ENCODE measurements at places on chromosomes 7 and 10.
A peak's percentile ranks its signal among the peaks of the same experiment; 100 is the strongest.

DNA sequence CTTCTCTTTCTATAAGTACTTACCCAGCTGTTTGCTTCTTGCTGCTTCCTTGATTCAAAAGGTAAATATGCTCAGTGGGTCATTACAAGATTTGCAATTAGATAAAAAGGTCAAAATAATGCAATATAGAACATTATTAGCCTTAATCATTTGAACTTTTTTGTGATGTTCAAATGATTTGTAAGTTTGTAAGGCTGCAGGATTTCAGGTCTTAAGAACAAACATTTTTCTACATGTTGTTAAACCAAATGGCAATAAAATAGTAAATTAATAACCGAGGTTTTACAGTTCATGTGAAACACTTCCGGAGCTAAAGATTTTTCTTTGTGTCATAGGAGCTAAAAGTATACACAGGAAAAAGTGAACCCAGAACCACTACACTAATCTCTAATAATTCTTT lies 16.2 kb upstream of the SCIN start:
- no peak for DNase-seq

GRCh38 chr10:46250481-46250880 lies 36.3 kb upstream of the ANTXRL start:
- no peak for DNase-seq

- no peak for DNase-seq
Measured at GRCh38 chr7:101869026-101869900, 51.8 kb downstream of the CUX1 start.

- no peak for DNase-seq
Measured at GRCh38 chr7:142188846-142189245, 69.0 kb downstream of the PRSS58 start.

DNA sequence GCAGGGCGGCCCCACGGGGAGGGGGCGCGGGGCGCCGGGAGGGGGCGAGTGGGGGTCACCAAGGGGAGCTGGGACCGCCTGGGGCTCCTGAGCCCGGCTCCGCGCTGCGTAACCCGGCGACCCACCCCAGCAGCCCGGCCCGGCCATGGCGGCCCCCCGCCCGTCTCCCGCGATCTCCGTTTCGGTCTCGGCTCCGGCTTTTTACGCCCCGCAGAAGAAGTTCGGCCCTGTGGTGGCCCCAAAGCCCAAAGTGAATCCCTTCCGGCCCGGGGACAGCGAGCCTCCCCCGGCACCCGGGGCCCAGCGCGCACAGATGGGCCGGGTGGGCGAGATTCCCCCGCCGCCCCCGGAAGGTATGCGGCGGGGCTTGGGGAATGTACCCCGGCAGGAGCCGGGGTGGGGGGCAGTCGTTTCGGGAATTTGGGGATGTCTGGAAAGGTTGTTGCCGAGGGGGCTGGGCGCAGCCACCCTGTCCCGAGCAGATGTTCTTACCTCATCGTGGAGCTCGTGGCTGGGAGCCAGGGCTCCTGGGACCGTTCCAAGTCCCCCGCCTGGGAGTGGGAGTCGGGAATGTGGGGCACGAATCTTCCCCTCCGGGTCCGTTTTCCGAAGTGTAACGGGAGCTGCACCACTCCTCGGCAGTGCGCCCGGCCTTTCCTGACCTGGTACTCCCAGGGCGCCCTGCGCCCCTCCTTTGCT lies 431 bp downstream of the ZYX start:
- peak; percentile 28 for DNase-seq

GRCh38 chr7:90180649-90181048 lies 26.4 kb downstream of the STEAP1 start:
- no peak for DNase-seq

Measured in CD4-positive, alpha-beta T cell (primary cell).